ENCODE measurements at places on chromosomes 2 and 18.

DNA sequence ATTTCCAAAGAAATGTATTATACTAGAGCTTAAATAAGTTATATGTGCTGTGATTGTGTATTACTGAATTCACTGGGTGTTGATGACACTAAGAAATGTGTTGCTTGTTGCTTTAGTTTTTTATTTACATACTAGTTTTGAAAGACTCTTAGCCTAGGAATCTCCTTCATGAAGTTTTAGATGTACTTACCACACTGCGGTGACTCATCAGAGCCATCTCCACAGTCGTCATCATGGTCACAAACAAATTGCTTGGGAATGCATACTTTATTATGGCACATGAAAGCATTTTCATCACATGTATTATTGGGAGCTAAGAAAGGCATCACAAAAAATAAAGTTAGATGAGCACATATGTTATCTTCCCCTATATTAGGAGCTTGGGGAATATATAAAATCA is 1624.2 kb downstream of the LRP1B start:
- DNase-seq, result no peak

- no peak for DNase-seq
These were observed 304.3 kb downstream of the HRH4 start for GRCh38 chr18:24764766-24765165.

DNA sequence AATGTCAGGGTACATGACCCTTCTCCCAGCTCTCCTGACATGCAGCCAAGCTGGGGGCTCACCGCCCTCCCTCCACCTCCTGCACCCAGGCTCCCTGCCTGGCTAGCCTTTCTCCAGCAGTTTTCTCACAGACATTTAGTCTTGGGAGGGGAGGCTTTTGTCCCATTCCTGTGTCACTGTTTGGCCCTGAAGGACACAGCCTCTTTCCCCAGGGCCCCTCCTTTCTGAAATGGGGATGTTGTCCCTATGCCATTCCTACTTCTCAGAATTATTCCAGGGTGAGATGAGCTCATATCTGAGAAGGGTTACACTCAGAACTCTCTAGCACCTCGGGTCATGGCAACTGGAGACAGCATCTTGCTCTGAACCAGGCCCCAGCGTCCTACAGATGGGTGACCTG is 47.3 kb upstream of the MRPL33 start:
- no peak for DNase-seq

- no peak for DNase-seq
These were observed 708.6 kb upstream of the ZEB2 start for GRCh38 chr2:145228506-145228905.

DNA sequence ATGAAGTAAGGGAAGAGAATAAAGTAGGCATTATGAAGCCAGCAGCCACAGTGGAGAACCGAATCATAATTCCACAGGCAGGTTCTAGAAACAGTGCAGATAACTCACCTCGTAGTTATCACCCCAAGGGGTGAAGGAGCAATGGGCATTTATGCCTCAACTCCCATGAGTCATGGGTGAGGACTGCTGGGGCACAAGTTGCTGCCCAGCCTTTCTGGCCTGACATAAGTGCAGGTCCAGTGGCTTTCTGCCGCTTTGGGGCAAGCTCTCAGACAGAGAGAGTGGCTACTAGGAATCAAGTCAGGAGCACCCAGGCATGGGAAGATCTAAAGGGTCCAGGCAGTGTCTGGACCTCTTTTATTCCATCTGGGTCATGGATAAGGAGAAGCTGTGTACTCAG is 149.8 kb downstream of the SUCLG1 start:
- no peak for DNase-seq

GRCh38 chr18:35474884-35475283 is 22.9 kb downstream of the INO80C start:
- DNase-seq, result no peak

- DNase-seq, result no peak
These were observed 19.4 kb upstream of the TTC39C start for GRCh38 chr18:23995180-23995579.

DNA sequence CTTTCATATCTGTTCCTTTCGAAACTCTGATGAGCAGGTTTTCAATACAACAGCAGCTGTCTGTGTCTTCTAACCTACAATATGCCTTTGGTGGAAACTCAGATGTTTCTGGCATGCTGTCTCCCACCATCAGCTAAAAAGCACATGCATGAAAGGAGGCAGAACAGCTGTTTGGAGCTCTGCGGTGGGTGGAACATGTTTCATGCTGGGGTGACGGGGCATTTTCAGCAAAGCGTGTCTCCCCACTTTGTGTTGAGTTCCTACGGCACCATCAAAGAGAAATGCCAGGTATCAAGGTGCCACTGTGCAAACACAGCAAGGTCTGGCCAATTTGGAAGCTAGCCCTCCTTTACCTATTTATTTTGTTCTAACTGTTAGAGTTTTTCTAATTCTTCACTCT is 290.1 kb downstream of the CLIP4 start:
- DNase-seq, result no peak

- no peak for DNase-seq
These were observed 78.3 kb downstream of the MBP start for GRCh38 chr18:77054288-77054605.
